ENCODE measurements at places on chromosomes 3 and 15.

DNA sequence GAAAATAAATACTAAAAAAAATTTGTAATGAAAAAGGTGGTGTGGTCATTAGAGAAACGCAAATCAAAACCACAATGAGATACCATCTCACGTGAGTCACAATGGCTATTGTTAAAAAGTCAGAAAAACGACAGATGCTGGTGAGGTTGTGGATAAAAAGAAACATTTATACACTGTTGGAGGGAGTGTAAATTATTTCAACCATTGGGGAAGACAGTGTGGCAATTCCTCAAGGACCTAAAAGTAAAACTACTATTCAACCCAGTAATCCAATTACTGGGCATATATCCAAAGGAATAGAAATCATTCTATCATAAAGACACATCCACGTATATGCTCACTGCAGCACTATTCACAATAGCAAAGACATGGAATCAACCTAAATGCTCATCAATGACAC is 120.3 kb downstream of the MYO9A start:
- peak; percentile 13 for DNase-seq

- no peak for DNase-seq
These were observed 28.9 kb downstream of the CLDN18 start for GRCh38 chr3:138038725-138039462.

GRCh38 chr15:91050128-91050455 is 27.7 kb upstream of the VPS33B start:
- no peak for DNase-seq

- no peak for DNase-seq
These were observed 9.4 kb downstream of the ANO10 start for GRCh38 chr3:43612419-43612818.

DNA sequence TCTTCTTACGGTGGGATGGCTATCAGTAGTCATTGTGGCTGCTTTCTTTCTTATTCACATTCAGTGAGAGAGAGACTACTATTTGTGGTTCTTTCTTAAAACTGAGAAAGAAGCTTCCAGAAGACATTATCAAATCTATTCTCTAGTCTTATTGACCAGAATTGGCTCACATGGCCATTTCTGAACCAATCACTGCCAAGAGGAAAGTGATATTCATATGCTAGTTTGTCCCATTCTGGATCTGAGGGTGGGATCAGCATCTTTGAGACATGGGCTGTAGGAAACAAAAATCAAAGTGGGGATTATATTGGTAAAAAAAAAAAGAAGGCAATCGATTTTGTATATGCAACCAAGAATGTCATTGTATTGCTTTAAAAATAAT is 106.4 kb upstream of the RASGRP1 start:
- DNase-seq = no peak

- DNase-seq = no peak
These were observed 276.4 kb downstream of the FAM43A start for GRCh38 chr3:194962056-194962455.

DNA sequence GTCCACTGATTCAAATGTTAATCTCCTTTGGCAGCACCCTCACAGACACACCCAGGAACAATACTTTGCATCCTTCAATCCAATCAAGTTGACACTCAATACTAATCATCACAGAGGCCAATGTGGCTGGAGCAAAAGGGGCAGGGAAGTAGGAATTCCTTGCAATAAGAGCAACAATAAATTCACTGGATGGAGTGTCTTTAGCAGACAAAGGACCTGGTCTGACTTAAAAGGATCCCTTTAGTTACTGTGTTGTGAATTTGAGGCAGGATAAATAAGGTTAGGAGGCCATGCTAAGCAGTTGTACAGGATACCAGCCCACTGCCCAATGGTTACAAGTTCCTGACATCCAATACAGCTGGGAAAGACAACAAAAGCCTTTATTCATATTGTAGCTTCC is 12.3 kb upstream of the GFM1 start:
- DNase-seq = no peak

DNA sequence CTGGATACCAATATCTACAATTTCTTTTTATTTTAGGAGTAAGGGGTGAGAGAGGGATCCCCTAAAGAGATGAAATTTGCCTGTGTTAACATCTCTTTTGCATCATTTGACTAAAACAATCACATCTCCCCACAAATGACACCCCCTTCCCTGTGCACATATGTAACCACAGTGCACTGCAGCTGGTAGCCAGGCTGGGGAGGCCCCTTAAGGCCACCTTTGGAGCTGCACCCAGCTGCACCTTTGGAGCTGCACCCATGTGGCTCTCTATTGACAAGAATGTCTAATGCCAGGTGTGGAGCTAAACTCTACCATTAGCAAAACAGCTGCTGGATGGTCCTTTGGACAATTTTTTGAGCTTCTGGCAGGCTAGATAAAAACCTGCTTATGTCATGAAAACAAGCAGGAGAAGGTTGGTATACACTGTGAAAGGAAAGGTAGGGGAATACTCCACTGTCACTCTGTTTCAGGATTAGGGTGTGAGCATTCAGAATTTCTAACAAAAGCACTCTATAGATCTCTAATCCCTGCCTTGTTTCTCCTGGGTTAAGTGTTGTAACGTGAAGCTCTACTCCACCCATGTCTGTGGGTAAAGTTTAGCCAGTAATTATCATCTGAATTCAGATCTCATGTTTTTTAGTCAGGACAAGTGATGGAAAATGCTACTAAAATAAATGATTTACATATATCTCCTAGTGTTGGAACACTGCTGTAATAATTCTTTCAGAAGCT is 52.1 kb downstream of the TFG start:
- no peak for DNase-seq

All from fibroblast of skin of abdomen (primary cell).